ENCODE measurements at places on chromosomes 7 and 10.

DNA sequence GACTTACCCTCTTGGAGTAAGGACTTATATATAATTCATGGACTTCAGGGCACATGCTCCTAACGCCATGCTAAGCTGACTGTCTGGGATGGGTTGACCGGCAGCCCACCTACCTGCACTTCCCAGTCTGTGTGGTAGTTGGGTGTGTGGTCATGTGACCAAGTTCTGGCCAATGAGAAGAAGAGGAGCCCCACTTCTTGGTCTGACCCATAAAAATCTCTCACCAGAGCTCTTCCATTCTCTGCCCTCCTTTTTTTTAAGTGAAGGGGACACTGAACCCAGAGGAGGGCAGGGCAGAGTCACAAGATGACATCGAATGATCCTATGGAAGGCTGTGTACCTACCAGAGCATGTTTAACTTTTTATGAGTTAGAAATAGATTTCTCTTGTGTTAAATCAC, 370.1 kb downstream of the FRMD4A start:
- no peak for DNase-seq

DNA sequence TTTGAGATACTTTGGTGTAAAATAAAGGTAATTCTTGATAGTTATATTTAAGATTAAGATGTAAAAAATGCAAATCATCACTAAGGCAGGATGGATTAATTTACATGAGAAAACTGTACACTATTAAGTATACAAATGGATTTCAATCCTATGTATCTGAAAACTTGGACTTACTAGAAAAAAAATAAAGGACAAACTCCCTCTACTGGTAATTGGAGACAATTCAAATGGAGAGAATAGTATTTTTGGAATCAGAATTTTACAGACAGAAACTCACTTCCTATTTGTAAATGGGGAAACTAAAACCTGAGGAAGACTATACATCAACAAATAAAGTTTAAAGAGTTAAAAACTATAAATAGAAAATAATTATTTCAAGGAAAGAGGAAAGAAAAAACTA, 62.6 kb downstream of the CUL2 start:
- DNase-seq = no peak

DNA sequence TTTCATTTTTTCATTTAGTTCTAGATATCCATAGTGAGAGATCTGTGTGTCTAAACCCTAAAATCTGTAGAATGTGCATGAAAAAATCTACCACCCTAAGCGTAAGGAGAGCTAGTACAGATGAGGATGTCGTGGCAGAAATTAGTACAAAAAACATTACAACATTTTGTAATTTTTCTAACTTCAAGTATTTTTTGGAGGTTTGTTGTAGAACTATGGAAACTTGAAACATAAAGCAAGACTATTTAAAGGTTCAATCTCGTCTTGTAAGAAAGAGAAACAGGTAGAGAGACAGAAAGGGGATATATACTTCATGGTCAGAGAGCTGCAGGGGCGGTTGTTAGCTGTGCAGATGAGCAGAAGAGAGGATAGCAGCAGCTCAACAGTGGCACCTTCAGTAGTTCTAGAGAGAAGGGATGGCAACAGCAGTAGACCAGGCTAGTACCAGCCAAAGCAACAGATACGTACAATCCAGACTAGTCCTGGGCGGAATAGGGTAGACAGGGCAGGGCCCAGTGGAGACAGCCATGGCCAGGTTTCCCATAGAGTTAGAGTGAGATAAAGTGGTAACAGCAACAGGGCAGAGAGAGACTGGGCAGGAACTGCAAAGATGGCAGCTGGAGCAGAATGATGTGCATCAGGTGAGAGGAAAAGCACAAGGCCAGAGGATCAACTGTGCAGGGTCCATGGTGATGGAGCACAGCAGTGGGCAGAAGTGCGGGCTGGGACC, 145.2 kb downstream of the FRMD4A start:
- DNase-seq = peak; percentile 23

DNA sequence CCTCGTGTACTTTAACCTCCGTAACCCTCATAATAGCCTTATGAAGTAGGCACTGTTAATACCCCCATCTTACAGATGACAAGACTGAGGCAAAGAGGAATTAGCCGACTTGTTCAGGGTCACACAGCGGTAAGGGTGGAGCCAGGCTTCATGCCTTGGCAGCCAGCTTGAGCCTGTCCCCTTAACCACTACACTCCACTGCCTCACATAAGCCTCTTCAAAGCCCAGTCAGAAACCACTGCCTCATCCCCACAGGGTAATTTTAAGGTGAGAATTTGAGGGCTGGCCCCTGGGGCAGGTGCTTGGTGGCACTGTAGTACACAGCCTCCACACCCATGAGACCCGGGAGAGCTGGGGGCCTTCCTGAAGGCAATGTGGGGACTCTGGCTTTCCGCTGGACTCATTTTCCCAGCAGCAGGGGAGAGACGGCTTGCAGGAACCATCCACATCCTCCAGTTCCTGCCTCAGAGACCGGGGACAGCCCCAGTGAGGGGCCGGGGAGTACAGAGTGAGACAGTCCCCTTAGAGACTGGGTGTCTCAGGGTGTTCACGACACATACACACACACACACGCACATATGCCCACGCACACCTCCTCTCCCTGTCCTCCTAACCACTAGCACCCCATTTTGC, 7.6 kb upstream of the C10orf105 start:
- no peak for DNase-seq
